ENCODE measurements at places on chromosomes 12 and 14. TPM values are rescaled to one million over a fixed set of nuclear protein-coding genes. Genes with fewer than 3 reads are reported as not detected.

GRCh38 chr14:38790916-38791315, 312.1 kb downstream of the SEC23A start:
- no peak for DNase-seq

DNA sequence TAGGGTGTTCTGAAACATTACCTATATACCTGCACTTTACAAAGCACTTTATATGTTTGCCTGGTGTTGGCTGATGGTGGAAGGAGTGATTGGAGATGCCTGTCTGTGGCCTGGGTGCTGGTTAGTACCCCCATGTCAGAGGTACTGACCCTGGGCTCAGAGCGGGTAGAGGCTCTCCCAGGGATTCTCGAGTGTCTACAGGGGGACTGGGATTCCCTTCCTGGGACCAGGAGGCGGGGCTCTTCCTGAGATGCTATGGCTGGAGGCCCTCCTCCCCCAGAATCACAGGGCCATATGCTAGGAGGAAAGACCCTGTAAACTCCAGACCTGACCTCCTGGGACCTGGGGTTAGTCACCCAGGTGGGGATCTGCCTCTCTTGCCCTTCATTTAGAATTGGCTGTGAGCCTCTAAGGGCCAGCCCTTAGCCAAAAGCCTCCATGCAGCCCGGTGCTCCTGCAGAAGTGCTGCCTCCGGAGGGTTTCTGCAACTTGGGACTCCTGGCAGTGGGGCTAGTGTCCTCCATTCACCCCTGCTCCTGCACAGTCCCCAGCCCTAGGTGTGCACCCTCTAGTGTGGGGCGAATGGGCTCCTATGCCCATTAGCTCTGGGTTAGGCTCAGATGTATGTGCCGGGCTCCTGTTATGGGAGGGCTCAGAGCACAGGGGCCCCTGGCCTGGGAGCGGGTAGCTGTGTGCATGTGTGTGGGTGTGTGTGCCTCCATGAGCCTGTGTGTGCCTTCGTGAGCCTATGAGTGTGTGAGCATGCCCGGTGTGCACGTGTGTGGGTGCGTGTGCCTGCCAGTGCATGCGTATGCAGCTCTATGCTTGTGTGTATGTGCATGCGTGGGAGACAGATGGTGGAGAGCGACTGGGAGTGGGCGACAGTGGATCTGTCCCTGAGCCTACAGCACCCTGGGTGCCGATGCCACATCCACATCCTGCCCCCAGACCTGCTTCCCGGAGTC, 36.6 kb downstream of the RTL1 start:
- no peak for DNase-seq

Gene RNASE7
- total RNA-seq, result not detected

Gene DPPA3
- not detected for total RNA-seq

DNA sequence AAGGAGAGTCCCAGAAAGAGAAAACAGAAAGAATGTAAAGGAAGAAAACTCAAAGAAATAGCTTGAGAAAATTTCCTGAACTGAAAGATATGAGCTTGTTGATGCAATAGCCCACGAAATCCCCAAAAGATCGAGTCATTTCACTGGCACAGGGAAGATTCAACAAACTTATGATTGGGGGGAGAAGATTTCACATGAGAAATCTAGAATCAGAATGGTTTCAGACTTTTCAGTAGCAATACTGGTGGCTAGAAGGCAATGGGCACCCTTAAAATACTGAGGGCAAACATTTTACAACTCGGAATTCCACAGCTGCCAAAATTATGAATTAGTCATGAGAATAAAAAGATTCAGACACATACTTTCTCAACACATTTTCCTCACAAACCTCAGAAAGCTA, 8.9 kb upstream of the KRT7 start:
- no peak for DNase-seq

DNA sequence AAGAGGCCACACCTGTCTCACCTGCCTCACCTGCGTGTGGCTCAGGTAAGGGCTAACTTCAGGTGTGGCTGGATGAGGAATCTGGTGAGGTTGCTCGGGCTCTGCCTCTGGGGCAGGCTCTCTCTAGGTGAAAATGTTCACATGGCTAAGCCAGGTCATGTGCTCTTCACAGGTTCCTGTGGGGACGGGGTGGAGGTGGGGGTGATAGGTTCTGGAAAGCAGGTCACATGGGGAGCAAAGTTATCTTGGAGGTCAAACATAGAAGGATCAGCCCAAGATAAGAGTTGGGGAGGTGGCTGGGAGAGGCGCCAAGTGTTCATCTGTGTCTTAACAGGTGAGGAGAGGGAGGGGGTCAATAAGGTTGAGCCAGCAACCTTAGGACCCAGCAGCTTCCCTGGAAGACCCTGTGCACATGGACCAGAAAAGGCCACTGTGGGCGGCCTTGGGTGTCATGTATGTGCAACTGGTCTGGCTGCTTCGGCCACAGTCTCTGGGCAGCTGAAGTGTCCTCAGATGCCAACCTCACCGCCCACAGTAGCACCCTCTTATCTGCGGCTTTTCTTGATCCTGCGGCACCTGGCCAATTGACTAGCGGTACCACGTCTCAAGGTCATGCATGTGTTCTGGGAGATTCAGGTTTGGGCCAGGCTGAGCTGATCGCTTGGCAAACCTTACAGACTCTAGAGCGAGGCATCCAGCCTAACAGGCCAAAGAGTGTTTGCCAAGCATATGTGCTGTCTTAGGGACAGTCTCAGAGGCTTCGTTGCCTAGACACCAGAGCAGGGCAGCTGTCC, 60.5 kb downstream of the CACNA1C start:
- no peak for DNase-seq

DNA sequence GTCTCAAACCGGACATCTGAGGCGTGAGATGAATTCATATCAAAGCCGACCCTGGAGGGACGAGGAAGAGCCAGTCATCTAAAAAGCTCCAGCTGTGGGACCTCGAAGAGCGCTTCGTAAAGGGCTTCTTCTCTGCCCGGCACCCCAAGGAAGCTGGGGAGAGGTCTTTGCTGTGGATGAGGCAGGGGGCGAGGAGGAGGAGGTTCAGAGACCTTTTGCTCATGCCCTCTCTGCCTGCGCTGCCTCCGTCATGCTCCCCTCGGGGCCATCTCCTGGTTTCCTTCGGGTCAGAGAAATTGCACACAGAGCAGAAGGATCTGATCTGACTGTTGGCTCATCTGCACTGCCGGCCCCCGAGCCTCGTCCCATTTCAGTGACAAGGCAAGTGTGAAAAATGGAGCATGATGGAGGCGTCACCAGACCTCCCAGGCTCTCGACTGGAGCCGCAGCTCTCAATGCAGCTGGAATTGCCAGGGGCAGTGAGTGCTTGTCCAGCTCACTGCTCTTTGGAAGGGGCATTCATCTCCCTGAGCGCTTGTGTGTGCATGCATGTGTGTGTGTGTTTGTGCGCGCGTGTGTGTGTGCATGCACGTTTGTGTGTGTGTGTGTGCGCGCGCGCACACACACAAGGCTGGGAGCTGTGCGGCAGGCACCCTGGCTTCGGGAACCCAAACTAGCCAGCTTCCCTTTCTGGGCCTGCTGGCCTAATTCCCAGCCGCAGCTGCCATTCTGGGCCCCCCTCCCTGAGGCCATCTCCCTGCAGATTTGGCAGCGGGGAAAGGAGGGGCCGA, 9.2 kb downstream of the CABP1 start:
- no peak for DNase-seq

Gene KCTD10
- total RNA-seq, result 28.1 TPM

DNA sequence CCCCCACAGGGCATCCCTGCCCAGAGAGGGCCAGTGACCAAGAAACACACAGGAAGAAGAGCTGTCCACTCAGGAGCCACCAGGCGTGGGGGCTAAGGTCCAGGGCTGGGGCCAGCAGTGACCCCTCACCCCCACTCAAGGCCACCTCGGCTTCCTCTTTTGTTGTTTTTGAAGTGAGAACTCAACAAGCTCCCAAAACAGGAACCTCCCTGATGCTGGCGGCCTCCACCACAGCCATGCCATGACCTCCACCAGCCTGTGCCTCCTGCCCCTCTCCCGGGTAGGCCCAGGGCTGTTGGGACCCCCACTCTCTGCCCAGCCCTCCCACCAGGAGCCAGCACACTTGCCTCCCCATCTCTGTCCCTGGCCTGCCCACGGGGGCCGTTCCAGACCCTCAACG, 7.8 kb downstream of the AKT1 start:
- DNase-seq, result no peak

DNA sequence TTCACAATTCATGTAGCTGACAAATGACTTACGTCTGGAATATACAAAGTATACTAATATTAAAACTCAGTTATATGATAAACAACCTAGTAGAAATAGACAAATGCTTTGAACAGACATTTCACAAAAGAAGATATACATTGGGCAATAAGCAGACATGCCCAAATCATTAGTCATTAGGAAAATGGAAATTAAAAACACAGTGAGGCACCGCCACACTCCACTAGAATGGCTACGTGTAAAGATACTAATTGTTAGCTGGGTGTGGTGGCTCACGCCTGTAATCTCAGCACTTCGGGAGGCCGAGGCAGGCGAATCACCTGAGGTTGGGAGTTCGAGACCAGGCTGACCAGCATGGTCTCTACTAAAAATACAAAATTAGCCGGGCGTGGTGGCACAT, 248.9 kb upstream of the TMEM132C start:
- DNase-seq, result no peak

DNA sequence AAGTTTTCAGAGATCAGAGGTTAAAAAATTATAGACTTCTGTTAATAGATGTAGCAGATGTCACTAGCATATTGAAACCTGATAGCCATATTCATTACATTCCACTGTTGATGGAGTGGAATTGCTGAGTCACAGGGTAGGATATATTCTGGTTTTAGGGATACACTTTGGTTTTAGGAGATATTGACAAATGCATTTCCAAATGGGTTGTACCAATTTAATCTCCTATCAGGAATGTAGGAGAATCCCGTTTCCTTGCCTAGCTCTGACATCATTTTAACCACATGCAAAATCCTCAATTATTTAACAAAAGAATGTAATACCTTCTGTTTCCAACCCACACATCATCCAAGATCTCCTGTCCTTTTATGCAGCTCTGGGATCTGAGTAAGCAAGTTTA, 30.7 kb upstream of the ESR2 start:
- no peak for DNase-seq

- no peak for DNase-seq
Observed at GRCh38 chr12:131188131-131189050, 234.7 kb downstream of the ADGRD1 start.

DNA sequence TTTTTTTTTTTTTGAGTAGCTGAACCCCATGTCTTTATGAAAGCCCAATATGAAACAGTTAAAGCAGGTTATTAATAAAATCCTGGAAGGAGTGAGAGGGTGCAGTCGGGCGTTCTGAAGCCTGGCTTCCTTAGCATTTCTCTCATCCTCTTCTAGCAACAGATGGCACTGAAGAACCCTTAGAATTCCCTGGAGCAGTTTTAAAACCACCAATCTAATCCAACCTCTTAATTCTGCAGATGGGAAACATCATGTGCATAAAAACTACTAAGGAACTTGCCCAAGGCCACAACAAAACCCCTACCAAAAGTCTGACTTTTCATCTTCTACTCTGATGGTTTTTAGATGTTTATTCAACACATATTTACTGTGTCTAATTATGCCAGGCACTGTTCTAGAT, 25.2 kb downstream of the PRDM4 start:
- no peak for DNase-seq

Gene SERPINA9
- total RNA-seq, result not detected

GRCh38 chr14:67703997-67704396, 2.3 kb downstream of the RDH12 start:
- DNase-seq, result no peak

GRCh38 chr12:1595690-1596347, 1.4 kb upstream of the FBXL14 start:
- DNase-seq, result no peak

DNA sequence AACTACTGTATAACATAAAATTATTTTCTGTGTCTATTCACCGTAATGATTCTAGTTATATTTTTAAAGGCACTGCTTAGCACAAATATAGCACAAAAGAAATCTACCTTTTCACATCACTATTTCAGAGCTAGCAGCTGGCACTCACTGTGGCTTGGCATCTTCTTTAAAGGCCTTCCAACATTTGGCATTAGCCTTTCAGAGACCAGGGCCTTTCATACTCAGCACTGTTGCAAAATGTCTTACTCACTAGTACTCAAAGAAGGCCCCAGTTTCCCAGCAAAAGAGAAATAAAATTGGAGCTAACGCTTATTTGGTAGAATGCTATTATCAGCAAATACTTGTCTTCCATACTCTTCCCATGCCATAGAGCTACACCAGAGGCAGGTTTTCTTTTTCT, 238.4 kb downstream of the MED13L start:
- DNase-seq, result no peak

- DNase-seq, result no peak
Observed at GRCh38 chr14:24238527-24239037, 3.8 kb downstream of the TINF2 start.

Gene KRT72
- 28.7 TPM for total RNA-seq

DNA sequence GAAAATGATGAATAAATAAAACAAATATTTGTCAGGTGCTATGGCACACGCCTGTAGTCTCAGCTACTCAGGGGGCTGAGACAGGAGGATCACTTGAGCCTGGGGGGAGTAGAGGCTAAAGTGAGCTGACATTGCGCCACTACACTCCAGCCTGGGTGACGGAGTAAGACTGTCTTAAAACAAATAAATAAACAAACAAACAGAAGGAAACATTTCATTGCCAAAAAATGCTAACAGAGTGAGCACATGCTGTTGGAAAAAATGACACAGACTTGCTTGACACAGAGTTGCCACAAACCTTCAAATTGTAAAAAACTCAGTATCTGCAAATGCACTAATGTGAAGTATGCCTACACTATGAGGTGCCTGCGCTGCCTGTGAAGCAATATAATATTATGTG, 50.8 kb upstream of the AP4S1 start:
- DNase-seq, result no peak
